ENCODE measurements at places on chromosomes 16 and 17.
A peak's percentile ranks its signal among the peaks of the same experiment; 100 is the strongest.

DNA sequence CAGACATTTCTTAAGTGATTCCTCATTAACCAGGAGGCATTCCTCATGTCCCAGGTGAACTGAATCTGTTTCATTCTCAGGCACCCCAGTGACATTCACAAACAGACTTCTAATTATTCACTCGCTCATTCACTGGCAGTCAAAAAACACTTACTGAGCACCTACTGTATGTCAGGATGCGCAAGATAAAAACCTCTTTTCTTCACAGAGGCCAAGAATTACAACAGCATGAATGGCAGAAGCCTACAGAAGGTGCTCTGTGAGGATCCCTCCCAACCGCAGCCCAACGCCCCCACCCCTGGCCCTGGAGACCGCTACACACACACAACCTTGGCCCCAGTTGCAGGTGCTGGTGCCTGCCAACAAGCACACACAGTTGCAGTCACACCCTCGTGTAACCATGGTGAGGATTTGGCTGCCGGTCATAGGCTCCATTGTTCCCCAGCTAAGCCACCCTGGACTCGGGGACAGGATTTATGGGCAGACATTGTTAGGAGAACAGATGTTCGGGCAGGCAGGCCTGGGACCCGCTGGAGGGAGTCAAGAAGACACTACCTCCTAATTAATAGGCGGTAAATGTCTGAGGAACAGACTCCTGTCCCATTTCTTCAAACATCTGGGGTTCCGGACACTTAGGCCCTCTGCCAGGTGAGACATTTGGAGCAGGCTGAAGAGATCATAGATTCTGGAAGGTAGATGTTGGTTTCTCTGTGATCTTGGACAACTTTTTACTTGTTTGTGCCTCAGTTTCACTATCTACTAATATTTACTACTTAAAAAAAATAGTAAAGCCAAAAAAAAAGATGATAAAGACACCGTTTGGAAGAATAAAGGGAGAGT lies 43.2 kb downstream of the CUEDC1 start:
- DNase-seq: peak; percentile 44

GRCh38 chr17:1029196-1029921 lies 32.4 kb downstream of the TIMM22 start:
- DNase-seq: peak; percentile 87

DNA sequence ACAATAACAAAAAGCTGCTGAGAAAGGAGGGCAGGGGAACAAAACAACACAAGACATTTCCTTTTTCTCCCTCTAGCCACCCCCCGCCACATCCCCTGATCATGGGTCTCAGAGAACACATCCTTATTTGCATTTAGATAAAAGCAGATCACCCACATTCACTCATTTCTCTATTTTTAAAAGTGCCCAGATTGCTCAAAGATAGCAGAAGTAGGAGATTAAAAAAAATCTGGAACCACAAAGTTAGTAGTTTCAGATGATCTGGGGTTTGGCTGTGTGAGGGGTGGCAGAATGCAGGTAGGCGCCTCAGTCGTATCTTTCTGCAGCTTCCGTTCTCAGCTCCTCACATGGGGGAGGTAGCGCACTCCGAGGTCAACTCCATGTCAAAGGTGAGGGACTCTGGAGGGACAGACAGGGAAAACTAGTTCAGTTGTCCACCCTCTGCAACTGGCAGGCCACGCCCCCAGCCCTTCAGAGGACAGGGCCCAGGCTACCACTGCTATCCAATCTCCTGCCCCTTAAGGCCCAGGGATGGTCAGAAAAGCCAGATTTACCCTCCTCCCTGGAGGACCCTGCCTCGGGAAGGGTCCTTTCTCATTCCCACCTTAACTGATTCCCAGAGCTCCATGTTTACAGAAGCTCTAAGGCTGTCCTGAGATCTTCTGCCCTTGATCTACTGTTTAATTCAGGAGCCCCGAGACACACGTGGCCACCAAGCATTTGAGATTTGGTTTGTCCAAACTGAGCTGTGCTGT lies 27.3 kb downstream of the STAT5A start:
- no peak for DNase-seq

DNA sequence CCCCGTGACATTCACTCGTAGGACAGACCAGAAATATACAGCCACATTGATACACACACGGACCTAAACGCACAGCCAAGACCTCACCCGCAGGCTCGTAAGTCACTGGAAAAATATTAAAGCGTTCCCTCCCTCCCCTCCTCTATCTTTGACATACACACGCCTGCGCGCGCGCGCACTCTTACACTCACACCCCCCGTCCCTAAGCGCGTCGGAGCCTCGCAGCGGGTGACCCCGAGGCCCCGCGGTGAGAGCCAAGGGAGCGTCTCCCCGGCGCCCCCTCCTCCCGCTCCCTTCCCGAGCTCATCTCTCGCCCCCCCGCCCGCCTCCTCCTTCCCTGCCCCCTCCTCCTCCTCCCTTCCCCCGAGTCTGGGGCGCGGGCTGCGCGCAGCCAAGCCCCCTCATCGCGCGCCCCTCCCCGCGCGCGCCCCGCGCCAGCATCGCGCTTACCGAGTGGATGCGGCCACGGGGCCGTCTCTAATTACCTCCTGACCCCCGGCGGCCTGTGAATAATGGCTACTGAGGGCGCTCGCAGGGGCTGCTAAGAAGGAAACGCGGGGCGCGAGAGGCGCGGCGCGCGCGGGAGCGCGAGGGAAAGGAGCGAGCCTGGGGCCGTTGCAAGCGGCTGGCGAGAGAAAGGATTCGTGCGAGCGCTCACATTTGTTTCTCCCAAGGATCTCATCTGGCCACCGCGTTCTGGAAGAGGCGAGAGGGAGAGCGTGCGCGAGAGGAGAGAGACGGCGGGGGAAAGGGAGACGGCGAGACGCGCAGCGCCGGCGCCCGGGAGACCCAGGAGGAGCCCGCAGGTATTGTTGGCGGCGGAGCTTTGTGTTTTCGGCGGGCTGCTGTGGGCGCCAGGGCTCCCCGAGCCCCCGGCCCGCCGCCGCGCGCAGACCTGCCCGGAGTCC lies 42.4 kb downstream of the RAI1 start:
- peak; percentile 92 for DNase-seq

- DNase-seq: peak; percentile 44
Observed at GRCh38 chr16:77579351-77579891, 142.9 kb upstream of the NUDT7 start.

GRCh38 chr17:32783602-32784001 lies 93.3 kb downstream of the MYO1D start:
- DNase-seq: peak; percentile 80

DNA sequence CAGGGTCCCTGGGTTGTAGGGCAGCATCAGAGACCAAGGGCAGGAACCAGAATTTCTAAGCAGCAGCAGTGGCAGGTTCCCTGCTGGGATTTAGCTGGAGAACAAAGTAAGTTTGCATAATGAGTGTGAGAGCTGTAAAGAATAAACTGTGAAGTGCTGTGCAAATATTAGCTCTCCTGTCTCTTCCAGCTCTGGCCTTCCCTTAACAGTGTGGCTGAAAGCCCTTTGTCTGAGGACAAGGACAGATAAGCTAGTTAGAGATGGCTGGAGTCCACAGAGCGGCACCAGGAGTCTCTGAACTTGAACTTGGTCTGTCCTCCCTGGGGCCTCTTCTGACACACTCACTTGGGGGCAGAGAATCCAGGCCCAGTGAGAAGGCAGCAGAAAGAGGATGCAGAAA lies 98.2 kb upstream of the WSCD1 start:
- DNase-seq: no peak

DNA sequence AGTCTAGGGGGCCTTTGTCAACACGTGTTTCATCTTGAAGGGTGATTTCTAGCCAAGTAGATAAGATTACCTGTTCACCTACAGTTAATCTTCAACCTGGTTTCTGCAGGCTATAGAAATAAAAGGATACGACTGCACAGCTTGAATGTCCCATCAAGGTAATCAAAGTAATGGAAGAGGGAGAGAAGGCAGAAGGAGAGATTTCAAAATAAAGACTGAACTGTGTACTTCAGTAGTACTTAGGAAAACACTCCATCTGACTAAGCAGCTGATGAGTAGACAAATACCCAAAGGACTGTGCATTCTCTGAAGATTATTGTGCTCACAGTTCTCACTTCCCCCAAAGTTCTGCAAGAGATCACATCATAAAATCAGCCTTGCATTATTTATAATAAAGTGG lies 5.8 kb upstream of the RFFL start:
- peak; percentile 84 for DNase-seq

DNA sequence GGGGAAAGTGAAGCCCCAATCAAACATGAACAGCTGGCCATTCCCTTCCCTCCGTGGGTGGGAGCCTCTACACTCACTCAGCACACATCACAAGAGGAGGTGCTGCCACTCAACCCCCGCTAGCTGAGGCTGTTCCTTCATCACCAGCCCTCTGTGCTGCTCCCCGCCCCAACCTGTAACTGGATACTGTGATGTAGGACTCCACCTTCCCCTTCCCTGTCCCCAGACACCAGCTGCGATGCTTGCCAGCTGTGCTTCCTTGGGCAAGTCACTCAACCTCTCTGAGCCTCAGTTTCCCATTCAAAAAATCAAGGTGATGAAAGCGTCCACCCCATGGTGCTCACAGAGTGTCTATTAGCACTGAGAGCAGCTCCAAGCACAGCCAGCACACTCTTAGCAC lies 273.2 kb downstream of the MRTFB start:
- DNase-seq: no peak

DNA sequence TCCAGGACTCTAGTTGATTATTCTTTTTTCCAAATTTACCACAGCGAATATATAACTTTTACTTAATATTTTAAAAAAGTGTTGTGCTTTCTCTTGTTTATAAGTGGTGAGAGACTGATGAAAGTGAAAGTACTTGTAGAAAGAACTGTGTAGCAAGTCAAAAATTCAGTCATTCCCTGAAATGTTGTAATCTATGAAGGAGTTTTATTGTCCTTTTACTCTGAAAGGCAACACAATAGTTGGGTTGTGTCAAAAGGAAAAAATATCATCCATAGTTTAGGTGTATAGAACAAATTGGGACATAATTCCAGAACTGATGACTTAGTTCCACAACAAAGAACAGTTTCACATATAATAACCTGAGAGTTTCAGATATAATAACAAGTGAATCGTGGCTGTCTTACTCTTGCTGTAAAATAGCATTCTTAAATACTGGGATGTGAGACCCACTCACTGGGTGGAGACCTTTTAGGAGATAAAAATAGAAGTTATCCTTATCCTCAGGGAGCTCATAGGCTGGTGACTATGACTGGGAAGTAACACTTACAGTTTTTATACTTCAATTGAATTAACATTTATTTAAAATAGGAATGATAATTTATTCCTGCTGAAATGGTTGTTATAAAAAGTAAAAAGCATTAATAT lies 20.6 kb downstream of the CYB5B start:
- peak; percentile 69 for DNase-seq

DNA sequence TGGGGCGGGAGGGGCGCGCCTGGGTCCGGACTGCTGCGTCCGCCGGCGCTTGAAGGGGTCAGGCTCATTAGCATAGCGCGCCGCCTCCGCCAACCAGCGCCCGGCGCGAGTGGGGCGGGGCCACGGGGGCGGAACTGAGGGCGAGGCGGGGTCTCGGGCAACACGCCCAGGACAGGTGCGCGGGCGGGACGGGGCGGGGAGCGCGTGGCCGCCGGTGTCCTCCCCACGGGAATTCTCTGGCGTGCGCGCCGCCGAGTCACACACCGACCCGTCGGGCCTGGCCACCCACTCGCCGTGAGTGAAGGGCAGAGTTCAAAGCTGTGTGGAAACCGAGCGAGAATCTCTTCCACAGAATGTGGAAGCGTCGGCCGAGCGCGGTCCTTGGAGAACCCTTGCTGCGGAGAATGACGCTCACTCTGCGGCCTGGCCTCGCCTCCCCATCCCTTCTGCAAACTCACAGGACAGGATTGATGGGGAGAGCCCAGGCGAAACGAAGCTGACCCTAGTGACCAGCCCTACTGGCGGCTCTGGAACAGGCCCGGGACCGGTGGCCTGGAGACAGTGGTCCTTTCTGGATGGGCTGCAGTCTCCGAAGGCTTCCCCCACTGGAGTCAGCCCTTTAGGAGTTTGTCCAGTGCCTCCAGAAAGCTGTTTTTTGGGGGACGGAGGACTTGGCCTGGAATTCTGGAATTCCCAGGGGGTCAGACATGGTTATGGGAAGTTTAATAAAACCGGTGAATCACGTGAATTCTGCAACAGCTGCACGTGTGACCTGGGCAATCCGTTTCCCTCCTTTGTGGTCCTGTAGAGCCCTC lies at the start of gene SNAI3:
Gene SNAI3, minus strand, starts transcription at position 69 of the 815 bp plus-strand sequence. CDS start 101 bp downstream, outside the sequence.
- peak; percentile 58 for DNase-seq

DNA sequence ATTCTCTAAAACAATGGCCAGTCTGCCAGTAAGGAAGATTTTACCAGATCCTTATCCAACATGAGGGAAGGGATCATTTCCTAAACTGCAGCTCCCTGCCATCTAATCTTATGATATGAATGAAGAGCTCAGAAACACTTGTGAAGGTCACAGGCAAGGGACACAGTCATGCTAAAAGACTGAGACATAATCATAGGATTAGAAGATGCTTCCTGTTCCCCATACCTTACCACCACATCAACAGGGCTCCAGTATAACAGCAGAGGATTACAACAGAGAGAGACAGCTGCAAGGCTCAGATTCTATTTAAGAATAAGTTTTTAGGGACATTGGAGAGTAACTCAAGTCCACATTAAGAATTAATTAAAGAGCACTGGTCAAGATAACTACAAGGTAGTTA lies 93.3 kb downstream of the BRIP1 start:
- DNase-seq: peak; percentile 6

DNA sequence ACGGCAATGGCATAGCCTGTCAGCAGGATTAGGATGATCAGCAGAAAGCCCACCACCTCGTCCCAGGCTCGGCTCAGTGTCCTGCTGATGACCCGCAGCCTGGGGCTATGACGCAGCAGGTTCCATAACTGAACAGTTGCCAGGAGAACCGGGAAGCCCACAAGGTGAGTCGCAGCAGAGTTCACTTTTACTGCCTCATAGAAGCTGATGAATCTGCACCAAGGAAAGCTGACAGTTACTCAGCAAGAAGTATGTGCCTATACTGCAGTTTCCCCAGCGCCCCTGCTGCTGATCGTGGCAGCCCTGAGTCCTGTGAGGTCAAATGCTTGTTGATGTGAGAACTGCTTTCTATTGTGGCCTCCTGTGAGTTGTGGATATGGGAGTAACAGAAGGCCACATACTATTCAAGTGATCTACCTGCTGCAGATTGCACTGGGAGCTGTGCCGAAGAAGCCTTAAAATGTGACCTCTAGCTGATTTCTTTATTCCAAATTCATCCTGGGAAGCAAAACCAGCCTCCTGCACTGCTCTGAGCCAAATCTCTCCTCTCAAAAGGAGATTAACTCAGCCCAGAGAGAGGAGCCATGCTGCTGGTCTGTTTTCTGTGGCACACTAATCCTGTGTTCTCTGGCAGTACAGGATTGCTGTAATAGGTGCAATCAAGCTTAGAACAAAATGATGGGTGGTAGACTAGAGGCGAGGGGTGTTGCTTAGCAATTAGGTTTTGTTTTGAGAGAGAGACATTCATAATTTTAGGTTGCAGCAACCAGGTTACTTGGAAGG lies 38.8 kb downstream of the IST1 start:
- DNase-seq: peak; percentile 83

GRCh38 chr17:61731330-61731729 lies 132.0 kb downstream of the BRIP1 start:
- no peak for DNase-seq

- no peak for DNase-seq
Observed at GRCh38 chr17:43987131-43988021, 17.0 kb upstream of the NAGS start.

DNA sequence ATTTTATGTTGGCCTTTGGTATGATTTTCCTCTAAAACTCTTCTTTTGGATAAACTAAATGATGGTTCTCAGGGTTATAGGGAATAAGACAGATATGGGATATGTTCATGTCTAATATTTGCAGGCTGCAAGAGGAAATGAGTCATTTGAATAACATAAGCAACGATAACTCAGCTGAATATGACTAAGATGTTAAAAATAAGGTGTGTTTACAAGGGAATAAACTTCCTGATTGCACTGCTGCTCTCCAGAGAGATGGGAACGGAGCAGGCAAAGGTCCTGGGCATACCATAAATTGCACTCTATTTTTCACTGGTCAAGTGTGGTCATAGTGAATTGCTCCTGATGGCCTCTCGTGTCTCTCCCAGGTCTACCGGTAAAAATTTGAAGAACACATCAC lies 666.2 kb downstream of the TOX3 start:
- peak; percentile 70 for DNase-seq
